ENCODE measurements at places on chromosomes 1 and 21.

- DNase-seq, result no peak
Observed at GRCh38 chr1:218401998-218402785, 57.1 kb downstream of the TGFB2 start.

- no peak for DNase-seq
Observed at GRCh38 chr1:211113566-211113965, 20.4 kb downstream of the KCNH1 start.

DNA sequence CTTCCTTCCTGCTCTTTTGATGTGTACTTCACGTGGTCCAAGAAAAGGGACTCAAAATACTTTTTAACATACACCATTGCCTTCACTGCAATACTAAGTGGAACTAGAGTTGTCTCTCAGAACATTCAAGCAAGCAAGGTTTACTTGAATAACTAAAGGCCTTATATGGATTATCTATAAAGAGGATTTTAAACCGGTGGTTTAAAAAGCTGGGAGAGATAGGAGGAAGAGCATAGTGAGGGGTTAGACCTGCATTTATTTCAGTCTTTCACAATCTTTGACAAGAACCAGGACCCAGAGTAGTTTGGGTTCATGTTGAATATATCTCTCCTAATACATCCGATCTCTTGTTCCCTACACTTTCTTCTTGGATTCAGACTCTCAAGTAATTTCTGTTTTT is 6.9 kb downstream of the S1PR1 start:
- DNase-seq, result no peak

DNA sequence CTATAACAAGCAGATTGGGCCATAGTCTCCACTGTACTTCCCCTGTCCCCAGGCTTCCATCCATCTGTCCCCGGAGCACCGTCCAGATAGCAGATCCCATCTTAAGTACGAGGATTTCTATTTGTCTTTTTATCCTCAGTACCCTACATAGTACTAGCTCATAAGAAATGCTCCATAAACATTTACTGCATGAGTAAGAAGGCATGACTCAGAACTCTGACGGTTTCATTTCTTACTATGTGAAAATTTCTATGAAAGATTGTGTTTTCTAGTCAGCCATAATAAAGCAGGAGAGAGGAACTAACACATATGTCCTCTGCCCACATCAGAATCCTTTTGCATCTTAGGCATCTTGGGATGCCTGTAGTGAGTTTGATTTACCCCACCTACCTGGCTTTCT is 49.5 kb downstream of the CHD1L start:
- DNase-seq, result no peak

GRCh38 chr1:104358086-104358485 is 608.4 kb downstream of the AMY1C start:
- no peak for DNase-seq

DNA sequence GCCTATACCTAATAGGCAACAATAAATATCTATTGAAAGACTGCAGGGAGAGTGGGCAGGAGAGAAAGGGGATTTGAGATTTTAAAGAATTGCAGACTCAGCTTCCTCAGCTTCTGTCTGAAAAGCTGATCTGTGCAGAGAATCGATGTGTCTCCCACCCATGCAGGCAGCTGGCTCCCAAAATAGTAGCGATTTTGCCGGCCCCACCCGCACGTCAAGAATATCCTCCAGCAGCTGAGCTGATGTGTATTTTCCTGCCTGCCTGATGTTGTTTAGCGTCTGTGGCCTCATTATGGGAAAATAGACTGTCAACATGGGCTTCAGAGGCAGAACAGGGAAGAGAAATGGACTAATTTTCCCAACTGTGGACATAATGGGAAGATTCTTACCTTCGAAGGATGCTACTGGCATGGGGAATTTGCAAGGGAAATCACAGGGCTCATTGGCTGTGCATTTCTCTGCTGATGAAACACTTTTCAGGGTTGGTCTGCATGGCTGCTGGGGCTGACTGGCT is 699.8 kb downstream of the PTPRU start:
- no peak for DNase-seq

DNA sequence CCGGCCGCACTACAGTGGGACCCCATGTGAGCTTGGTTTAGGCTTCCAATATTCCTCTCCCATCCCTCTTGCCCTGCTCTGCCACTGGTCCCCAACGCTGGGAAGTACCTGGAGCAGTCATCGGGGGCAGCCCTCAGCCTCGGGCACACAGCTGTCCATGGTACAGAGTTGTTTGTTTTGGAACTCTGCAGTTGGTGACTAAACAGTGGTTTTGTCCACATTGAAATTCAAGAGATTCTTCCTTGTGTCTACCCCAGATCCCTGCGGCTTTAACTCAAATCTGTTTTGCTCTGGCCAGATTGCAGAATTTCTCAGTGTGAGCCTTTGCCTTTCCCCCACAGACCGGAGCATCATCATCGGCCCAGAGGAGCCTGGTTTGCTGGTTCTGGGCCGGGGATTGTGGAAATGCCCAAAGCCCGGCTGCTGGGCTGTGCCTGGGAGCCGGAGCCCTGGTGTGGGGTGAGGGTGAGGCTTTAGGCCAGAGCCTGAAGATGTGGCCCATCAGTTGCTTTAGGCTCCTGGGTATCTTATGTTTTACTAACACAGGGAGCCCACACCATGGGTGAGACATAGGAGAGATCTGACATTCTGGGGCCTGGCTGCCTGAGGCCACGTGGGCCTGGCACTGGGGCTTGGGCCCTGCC is 93.2 kb downstream of the ARHGEF10L start:
- DNase-seq, result no peak

GRCh38 chr1:20485527-20486456 is at the start of gene CAMK2N1:
CAMK2N1 (minus strand) TSS chr1:20486210; CDS start chr1:20485379, 831 bp downstream.
- peak; percentile 87 for DNase-seq

GRCh38 chr1:30095051-30095450 is 628.3 kb downstream of the MATN1 start:
- DNase-seq, result no peak

- DNase-seq, result no peak
Observed at GRCh38 chr1:1788646-1789431, 10.6 kb upstream of the NADK start.

GRCh38 chr21:45516671-45517151 is 25.5 kb downstream of the SLC19A1 start:
- DNase-seq, result no peak

- no peak for DNase-seq
Observed at GRCh38 chr1:23370709-23371584, 1.3 kb upstream of the ZNF436 start.

GRCh38 chr1:231121533-231121932 is 40.3 kb upstream of the TRIM67 start:
- no peak for DNase-seq

GRCh38 chr1:11174261-11174942 is 14.8 kb upstream of the ANGPTL7 start:
- DNase-seq, result no peak

GRCh38 chr1:116820369-116820768 is 66.1 kb downstream of the CD2 start:
- peak; percentile 27 for DNase-seq

DNA sequence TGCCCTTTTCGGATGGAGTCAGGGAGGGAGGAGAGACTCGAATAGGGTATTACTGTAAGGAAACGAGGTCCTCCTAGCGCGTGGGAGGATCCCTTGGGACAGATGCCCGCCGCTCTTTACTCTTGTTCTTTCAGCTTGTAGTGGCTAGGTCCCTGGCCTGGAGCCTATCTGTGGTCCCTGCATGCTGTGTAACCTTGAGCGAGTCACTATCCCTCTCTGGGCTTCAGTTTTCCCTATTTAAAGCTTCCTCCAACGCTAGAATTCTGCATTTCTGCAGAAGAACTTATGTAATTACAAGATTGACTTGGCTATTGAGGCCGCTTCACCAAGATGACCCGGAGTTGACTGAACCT is 744 bp downstream of the MIER1 start:
- DNase-seq, result no peak

Measured in urothelium cell line (cell line).